ENCODE measurements at places on chromosomes 4 and X. TPM values are rescaled to one million over a fixed set of nuclear protein-coding genes. Genes with fewer than 3 reads are reported as not detected.

Gene CCSER1
- 13.3 TPM for total RNA-seq

Gene VCX
- not detected for total RNA-seq

Gene POLN
- total RNA-seq, result 1.9 TPM

Gene TMEM47
- 32.1 TPM for total RNA-seq

Measured in left ventricle myocardium superior (tissue), 1 donor.